ENCODE measurements at places on chromosomes 3 and 15.

DNA sequence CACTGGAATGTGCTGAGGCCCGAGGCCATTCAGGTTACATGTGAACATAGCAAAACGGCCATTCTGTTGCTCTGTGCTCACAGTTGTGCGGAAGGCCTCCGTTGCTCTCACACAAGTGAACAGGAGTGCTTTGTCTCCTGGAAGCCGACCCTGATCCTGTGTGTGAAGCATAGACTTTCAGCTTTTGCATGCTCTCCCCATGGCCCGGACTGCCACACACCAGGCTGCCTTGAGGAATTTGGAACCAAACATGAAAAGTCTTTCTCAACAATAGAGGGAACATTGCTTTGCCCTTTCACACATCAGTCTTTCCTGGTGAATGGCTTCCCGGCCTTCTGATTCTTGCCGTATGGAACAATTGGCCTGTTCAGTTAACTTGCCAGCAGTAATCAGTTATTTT is 154.8 kb upstream of the LRIG1 start:
- no peak for DNase-seq

GRCh38 chr3:133775309-133775708 is 29.1 kb downstream of the TF start:
- DNase-seq, result no peak

GRCh38 chr15:26698555-26698954 is 74.3 kb downstream of the GABRB3 start:
- no peak for DNase-seq

DNA sequence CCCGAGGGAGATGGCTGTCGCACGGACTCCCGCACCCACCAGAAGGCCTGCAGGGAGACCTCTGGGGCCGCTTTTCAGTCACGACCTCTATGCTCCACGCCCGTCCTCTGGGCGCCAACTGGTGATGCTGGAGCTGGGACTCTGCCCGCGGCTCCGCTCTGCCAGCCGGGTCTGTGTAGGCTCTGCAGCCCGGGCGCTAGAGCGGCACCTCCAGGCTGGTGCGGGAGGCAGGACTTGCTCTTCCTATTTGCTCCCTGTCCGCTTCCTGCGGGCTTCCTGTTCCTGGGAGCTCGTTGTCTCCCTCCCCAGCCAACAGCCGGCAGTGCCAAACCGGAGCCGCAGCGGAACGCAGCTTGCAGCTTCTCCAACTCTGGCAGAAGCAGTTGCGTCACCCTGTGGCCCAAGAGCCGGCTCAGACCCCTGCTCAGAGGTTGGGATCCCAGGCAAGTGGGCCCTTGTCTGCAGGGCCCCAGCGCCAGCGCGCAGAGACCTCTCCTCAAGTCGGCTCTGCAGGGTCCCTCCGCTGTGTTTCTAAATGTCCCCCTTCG is 285.9 kb downstream of the XXYLT1 start:
- DNase-seq, result no peak

DNA sequence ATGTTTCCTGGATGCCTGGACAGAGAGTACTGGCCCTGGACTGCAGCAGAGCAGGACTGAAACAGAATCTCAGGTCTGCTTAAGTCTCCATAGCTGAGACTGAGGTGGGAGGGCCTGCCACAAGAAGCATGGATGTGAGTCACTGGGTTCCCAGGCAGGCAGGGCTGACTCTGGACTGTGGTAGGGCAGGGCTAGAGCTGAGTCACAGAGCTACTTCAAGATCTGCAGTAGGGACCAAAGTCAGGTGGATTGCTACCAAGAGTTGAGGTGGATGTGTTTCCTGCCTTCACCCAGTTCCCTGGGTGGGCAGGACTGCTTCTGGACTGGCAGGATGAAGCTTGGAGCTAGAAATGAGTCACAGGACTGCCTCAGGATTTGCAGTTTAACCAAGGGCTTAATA is 282.9 kb downstream of the AGBL1 start:
- DNase-seq, result peak; percentile 30

GRCh38 chr3:143551761-143552160 is 296.5 kb downstream of the SLC9A9 start:
- no peak for DNase-seq
